ENCODE measurements at places on chromosomes 2 and 18.

DNA sequence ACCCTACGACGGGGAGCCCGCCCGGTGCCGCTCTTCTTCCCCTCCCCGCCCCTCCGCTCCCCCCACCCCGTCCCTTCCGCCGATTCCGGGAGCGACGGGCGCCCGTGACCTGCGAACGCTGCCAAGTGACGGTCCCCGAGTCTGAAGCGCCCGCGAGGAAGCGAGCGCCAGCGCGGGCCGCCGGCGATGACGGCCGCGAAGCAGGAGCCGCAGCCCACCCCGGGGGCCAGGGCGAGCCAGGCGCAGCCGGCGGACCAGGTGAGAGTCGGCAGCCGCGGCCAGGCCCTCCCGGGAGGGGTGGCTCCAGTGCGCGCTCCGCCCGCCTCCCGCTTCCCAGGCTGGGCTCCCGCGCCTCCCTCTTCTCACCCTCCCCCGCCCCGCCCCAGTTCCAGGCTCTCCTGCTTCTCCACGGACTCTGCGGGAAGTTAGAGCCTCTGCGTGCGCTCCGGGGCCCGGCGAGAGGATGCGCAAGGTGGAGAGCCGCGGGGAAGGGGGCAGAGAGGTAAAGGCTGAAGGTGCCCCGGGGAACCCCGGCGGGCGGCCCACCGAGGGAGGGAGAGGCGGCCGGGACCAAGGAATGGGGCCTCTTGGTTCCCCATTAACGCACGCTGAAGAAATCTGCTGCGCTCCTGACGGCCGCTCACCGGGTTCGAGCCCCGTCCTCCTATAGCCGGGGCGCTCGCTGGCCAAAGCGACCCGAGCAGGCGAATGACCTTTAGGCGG lies 719.5 kb downstream of the DPP10 start:
- no peaks in the 10 kb centered on the region for H3K36me3 ChIP-seq
- H3K4me3 ChIP-seq = peak overlapping the region; percentile 56
- H3K27ac ChIP-seq = no peak overlapping the region

DNA sequence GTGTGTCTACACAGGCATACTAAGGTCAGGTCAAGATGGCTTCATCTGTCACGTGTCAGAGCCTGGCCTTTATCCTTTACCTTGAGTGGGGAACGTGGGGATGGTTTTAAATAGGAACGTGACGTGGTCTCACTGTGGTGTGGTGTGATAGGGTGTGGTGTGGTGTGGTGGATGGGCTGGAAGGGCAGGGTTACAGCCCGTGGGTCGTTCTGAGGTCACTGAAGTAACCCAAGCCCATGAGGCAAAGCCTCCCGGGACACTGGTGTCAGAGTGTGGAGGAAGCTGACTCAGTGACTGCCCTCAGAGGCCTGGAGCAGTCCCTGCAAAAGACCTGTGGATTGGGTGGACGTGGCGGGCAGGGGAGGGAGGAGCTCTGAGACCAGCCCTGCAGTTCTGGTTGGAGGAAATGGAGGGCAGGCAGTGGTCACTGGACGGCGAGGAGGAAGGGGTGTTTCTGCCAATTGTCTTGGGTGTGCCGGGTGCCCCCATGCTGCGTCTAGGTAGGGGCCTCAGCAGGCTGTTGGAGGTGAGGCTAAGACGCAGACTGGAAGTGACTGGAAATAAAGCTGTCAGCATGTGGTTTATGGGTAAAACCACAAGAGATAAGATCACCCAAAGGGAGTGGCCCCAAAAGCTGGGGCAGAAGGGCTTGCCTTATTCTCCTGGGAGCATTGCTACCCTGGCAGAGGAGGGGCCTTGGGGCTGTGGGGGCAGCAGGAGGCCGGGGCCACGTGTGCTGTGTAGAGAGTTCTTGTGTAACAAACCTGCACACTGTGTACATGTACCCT lies 84.8 kb downstream of the SH3RF3 start:
- peak overlapping the region; percentile 11 for H3K27ac ChIP-seq
- H3K36me3 ChIP-seq = no peaks in the 10 kb centered on the region
- no peak for DNase-seq
- no peak overlapping the region for H3K4me3 ChIP-seq
- no peaks in the 10 kb centered on the region for H3K27me3 ChIP-seq

- H3K4me3 ChIP-seq = no peak overlapping the region
- H3K4me1 ChIP-seq = peaks cover 11% of the 10 kb centered on the region
- H3K27me3 ChIP-seq = no peaks in the 10 kb centered on the region
- H3K36me3 ChIP-seq = no peaks in the 10 kb centered on the region
- DNase-seq = no peak
- no peak overlapping the region for H3K27ac ChIP-seq
These were observed 460.3 kb downstream of the MEIS1 start for GRCh38 chr2:66895206-66895605.

GRCh38 chr2:239271471-239271870 lies 129.3 kb downstream of the HDAC4 start:
- H3K4me1 ChIP-seq = peaks cover 60% of the 10 kb centered on the region
- H3K36me3 ChIP-seq = no peaks in the 10 kb centered on the region
- H3K27ac ChIP-seq = peak overlapping the region; percentile 9
- H3K27me3 ChIP-seq = no peaks in the 10 kb centered on the region
- no peak for DNase-seq
- no peak overlapping the region for H3K4me3 ChIP-seq

- no peaks in the 10 kb centered on the region for H3K36me3 ChIP-seq
- H3K27me3 ChIP-seq = peaks cover 23% of the 10 kb centered on the region
- no peak for DNase-seq
- no peak overlapping the region for H3K4me3 ChIP-seq
These were observed 12.7 kb upstream of the CREG2 start for GRCh38 chr2:101400048-101400447.

- peak overlapping the region; percentile 99 for H3K27ac ChIP-seq
- H3K36me3 ChIP-seq = no peaks in the 10 kb centered on the region
- peak; percentile 100 for DNase-seq
- H3K4me3 ChIP-seq = peak overlapping the region; percentile 79
- H3K4me1 ChIP-seq = peaks cover 34% of the 10 kb centered on the region
These were observed 97.1 kb upstream of the SERTAD2 start for GRCh38 chr2:64750817-64751285.

GRCh38 chr2:148680462-148680861 lies 35.9 kb downstream of the EPC2 start:
- DNase-seq = no peak
- H3K4me1 ChIP-seq = peaks cover 39% of the 10 kb centered on the region
- H3K27ac ChIP-seq = no peak overlapping the region
- no peaks in the 10 kb centered on the region for H3K36me3 ChIP-seq
- no peak overlapping the region for H3K4me3 ChIP-seq

GRCh38 chr2:31247711-31248110 lies 13.8 kb downstream of the EHD3 start:
- no peaks in the 10 kb centered on the region for H3K27me3 ChIP-seq
- peaks cover 37% of the 10 kb centered on the region for H3K36me3 ChIP-seq
- DNase-seq = no peak
- H3K4me1 ChIP-seq = peaks cover 18% of the 10 kb centered on the region
- no peak overlapping the region for H3K27ac ChIP-seq

GRCh38 chr2:164694275-164694695 lies 73.0 kb upstream of the GRB14 start:
- no peaks in the 10 kb centered on the region for H3K4me1 ChIP-seq
- no peak overlapping the region for H3K27ac ChIP-seq
- H3K36me3 ChIP-seq = peaks cover 61% of the 10 kb centered on the region
- H3K27me3 ChIP-seq = no peaks in the 10 kb centered on the region

DNA sequence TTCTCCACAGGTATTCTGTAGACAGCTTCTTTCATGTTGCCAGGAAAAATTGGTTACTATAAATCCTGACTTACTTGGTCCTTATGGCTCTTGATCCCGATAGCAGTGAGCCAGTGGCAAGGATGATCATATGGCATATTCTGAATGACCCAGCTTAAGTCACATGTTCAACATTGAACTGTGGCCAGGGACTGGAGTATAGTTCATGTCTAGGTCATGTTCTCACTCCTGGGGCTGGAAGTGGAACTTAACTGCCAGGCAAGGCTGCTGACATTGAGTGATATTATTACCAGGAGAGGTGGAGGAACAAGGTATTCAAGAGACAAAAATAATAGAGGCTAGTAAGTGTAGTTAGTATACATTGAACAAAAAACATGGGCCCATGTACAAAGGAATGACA lies 26.2 kb downstream of the R3HDM1 start:
- no peaks in the 10 kb centered on the region for H3K27me3 ChIP-seq
- no peak overlapping the region for H3K27ac ChIP-seq
- peaks cover 16% of the 10 kb centered on the region for H3K4me1 ChIP-seq
- H3K36me3 ChIP-seq = no peaks in the 10 kb centered on the region

DNA sequence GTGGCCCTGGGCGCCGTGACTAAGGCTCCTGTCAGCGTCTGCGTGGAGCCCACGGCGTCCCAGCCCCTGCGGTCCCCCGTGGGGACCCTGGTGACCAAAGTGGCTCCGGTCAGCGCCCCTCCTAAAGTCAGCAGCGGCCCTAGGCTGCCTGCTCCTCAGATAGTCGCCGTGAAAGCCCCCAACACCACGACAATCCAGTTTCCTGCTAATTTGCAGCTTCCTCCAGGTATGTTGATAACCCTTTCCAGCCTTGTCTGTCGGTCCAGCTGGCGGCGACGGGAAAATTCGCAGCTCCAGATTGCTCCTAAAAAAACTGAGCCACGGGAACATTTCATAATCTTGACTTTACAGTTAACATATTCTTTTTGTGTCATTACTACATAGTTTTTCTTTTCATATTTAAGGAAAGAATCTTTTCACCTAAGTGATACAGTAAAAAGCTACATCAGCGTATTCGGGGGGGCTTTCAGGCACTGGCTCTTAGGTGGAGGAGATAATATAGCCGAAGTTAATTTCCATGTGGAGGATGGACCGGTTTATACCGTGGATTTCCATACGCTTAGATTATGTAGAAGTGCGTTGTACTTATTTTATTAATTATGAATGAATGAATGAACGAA lies 916 bp downstream of the TAF4B start:
- DNase-seq = no peak
- H3K4me3 ChIP-seq = peak overlapping the region; percentile 95
- H3K27ac ChIP-seq = peak overlapping the region; percentile 71
- peaks cover 31% of the 10 kb centered on the region for H3K4me1 ChIP-seq
- peaks cover 6% of the 10 kb centered on the region for H3K27me3 ChIP-seq
- H3K36me3 ChIP-seq = no peaks in the 10 kb centered on the region

DNA sequence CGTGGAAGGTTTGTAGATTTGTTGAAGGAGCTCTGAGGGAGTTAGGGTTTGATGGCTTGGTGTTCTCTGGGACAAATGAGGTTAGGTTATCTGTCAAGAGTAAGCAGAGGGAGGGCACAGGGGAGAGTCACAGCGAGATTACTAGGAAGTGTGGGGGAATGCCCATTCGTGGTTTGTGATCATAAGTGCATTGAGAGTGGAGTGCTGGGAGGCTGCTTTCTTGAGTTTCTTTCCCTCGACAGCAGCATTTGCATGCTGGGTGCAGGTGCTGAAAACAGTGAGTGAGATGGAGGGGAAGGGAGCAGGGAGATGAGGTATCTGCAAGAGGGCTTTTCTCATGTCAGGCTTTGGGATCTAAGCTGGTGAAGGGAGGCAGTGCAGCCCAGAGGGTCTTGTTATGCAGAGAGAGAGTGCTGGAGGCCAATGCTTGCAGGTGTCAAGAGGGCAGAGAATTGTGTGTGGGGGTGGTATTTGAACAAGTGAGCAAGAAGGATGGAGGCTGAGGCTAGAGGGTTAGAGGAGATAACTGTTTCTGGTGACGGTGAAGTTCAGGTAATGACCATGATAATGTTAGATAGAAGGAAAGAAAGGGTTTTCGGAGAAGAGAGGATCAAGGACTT lies 8.8 kb downstream of the RALB start:
- H3K4me1 ChIP-seq = peaks cover 60% of the 10 kb centered on the region
- no peak overlapping the region for H3K4me3 ChIP-seq
- H3K36me3 ChIP-seq = no peaks in the 10 kb centered on the region
- DNase-seq = no peak
- no peak overlapping the region for H3K27ac ChIP-seq
- no peaks in the 10 kb centered on the region for H3K27me3 ChIP-seq

DNA sequence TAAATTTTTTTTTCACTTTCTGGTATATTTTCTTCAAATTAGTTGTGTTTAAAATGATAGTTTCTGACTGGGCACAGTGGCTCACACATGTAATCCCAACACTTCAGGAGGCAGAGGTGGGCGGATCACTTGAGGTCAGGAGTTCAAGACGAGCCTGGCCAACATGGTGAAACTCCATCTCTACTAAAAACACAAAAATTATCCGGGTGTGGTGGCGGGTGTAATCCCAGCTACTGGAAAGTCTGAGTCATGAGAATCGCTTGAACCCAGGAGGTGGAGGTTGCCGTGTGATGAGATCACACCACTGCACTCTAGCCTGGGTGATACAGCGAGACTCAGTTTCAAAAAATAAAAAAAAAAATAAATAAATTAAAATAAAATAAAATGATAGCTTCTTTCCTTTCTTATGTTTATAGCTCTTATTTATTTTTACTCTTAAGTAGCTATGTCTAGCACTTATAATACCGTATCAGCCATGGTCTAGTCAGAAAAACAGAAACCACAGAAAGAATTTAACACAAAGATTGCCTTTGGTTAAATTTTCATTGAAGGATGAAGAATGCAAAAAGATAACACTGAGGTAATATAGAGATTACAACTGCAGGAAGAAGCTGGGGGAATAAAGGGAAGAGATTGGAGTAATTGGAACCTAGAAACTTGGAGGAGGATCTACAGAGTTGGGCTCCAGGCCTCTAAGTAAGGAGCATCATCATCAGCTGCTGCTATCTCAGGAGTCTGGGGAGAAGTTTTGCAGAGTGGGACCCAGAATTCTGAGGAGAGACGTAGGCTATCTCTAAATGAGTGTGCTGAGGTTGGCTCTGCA lies 54.7 kb upstream of the MBOAT2 start:
- H3K27ac ChIP-seq = no peak overlapping the region
- DNase-seq = no peak
- H3K36me3 ChIP-seq = no peaks in the 10 kb centered on the region
- H3K4me1 ChIP-seq = no peaks in the 10 kb centered on the region
- H3K4me3 ChIP-seq = no peak overlapping the region
- no peaks in the 10 kb centered on the region for H3K27me3 ChIP-seq

GRCh38 chr2:10370390-10370789 lies 67.7 kb downstream of the HPCAL1 start:
- H3K36me3 ChIP-seq = no peaks in the 10 kb centered on the region
- DNase-seq = no peak
- H3K4me1 ChIP-seq = peaks cover 32% of the 10 kb centered on the region
- no peak overlapping the region for H3K4me3 ChIP-seq

GRCh38 chr18:76951456-76952247 lies 129.3 kb downstream of the ZNF236 start:
- no peak overlapping the region for H3K27ac ChIP-seq
- H3K4me1 ChIP-seq = peaks cover 14% of the 10 kb centered on the region
- H3K27me3 ChIP-seq = no peaks in the 10 kb centered on the region
- H3K4me3 ChIP-seq = no peak overlapping the region
- DNase-seq = no peak

GRCh38 chr18:78514910-78515670 lies 464.5 kb upstream of the SALL3 start:
- DNase-seq = no peak
- H3K27ac ChIP-seq = no peak overlapping the region
- H3K4me3 ChIP-seq = no peak overlapping the region
- H3K27me3 ChIP-seq = peaks cover 19% of the 10 kb centered on the region

- peaks cover 33% of the 10 kb centered on the region for H3K36me3 ChIP-seq
- DNase-seq = no peak
- peaks cover 38% of the 10 kb centered on the region for H3K4me1 ChIP-seq
These were observed 8.7 kb downstream of the SNED1 start for GRCh38 chr2:241007111-241007510.
